Thoracic aorta (tissue), 2 donors: ENCODE measurements at places on chromosomes 5 and 9. TPM values are rescaled to one million over a fixed set of nuclear protein-coding genes. Genes with fewer than 3 reads are reported as not detected.

The RAPGEF1 gene
- total RNA-seq = 59.7 TPM

The SHOC1 gene
- total RNA-seq = not detected

- DNase-seq = no peak
These were observed 536.9 kb downstream of the CDH12 start for GRCh38 chr5:22316294-22316693.

- peak; percentile 15 for DNase-seq
These were observed 106.1 kb downstream of the THBS4 start for GRCh38 chr5:80141147-80141671.

- DNase-seq = no peak
These were observed 7.9 kb downstream of the ELOVL7 start for GRCh38 chr5:60836131-60836530.

GRCh38 chr5:40649463-40650030, 30.2 kb upstream of the PTGER4 start:
- DNase-seq = no peak

GRCh38 chr5:65796269-65796668, 74.3 kb downstream of the NLN start:
- DNase-seq = no peak
